ENCODE measurements at places on chromosomes 2 and 18.

GRCh38 chr2:136207665-136208064, 89.7 kb upstream of the CXCR4 start:
- no peak for DNase-seq

- no peak for DNase-seq
Observed at GRCh38 chr2:219824996-219825395, 197.6 kb downstream of the SLC4A3 start.

GRCh38 chr18:8406868-8407250, 202.4 kb upstream of the RAB12 start:
- no peak for DNase-seq

DNA sequence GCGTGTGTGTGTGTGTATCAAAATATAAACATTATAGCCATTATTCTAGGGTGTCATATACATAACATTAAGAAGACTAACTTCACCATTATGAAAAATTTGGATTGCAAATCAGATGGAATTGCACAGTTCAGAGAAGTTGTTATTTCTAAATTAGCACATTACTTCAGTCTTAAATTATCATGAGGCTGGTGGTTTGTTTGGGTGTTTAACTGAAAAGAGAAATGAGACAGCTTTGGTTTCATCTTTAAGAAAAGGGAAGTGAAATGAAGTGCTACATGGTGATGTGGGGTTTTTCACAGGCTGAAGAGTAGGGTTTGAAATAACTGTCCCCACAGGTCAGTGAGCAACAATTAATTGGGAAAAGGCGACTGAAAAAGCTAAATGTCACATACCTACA, 161.2 kb upstream of the XIRP2 start:
- no peak for DNase-seq

GRCh38 chr2:195603998-195604397, 53.0 kb upstream of the SLC39A10 start:
- no peak for DNase-seq

GRCh38 chr2:31238126-31238905, 4.4 kb downstream of the EHD3 start:
- no peak for DNase-seq

GRCh38 chr2:42117923-42118753, 51.0 kb upstream of the EML4 start:
- no peak for DNase-seq

GRCh38 chr2:160399880-160400279, 93.7 kb downstream of the RBMS1 start:
- no peak for DNase-seq

DNA sequence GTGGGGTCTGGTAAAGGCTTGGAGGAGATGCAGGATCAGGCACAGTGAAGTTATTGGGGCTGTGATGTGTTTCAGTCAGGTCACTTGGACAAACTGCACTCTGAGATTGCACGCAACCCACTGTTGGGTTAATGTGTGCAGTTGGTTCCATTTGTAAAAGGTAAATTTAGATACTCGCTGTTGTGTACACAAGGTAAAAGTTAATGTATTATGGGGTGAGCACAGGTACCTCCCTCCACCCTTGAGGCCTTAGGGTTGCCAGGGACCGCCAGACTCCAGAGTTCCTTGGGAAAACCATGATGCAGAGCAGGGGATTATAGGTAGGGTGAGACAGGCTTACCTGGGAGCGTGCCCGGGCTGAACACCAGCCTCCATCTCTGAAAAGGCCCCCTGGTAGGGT, 20.1 kb downstream of the IMPA2 start:
- DNase-seq, result no peak

All from stimulated activated CD8-positive, alpha-beta memory T cell treated with anti-CD3 and anti-CD28 coated beads, Interleukin-4, amount 100 ng/mL, for 1 hour (primary cell).